ENCODE measurements at places on chromosomes 7 and 10.

- no peak for DNase-seq
These were observed 105.5 kb downstream of the TRIM24 start for GRCh38 chr7:138565451-138566114.

DNA sequence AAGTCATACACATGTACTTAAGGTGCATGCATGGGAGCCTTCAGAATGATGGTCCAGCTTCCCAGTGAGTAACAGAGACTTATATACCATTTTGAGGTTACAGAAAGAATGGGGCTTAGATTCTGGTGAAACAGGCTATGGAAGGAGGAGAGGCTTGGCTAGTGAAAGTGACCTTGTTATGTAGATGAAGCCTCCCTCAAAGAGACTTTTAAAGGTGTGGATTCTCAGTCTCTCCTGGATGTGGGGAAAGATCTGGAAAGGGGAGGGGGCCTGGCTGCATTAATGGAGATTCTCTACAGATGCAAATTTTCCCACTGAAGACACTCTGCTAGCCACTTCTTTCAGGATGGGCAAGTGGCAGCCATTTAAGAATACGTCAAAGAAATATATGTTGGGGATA is 5.5 kb downstream of the RASSF4 start:
- DNase-seq = no peak

- DNase-seq = no peak
These were observed 33.5 kb downstream of the FIGNL1 start for GRCh38 chr7:50416527-50417182.

GRCh38 chr10:5656737-5657579 is 9.4 kb downstream of the ASB13 start:
- DNase-seq = no peak

- no peak for DNase-seq
These were observed 259.1 kb downstream of the KLF6 start for GRCh38 chr10:3525832-3526449.

DNA sequence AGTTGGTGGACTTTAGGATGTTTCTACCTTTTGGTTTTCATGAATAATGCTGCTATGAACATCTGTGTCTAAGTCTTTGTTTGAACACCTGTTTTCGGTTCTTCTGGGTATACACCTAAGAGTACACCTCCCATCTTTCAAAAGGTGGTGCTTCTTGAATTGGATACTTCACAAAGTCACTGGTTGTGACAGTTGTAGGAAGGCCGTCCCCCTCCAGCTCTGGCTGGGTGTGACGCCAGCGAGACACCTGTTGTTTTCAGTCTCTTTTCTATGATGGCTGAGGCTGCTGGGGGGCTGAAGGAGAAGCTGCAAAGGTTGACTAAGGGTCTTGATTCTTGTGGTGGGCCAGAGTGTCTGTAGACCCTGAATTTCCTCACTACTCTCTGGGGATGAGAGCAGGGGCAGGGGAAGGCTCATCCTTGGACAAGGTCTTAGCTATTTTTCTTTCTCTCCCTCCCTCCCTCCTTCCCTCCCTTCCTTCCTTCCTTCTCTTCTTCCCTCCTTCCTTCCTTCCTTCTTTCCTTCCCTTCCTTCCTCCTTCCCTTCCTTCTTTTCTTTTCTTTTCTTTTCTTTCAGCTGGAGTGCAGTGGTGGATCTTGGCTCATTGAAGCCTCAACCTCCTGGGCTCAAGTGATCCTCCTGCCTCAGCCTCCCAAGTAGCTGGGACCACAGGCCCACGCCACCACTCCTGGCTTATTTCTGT is 5.6 kb downstream of the NEURL1 start:
- no peak for DNase-seq

GRCh38 chr7:107387128-107387527 is 82.7 kb upstream of the GPR22 start:
- DNase-seq = peak; percentile 81

- peak; percentile 71 for DNase-seq
These were observed 23.6 kb upstream of the VPS41 start for GRCh38 chr7:38932509-38933168.

DNA sequence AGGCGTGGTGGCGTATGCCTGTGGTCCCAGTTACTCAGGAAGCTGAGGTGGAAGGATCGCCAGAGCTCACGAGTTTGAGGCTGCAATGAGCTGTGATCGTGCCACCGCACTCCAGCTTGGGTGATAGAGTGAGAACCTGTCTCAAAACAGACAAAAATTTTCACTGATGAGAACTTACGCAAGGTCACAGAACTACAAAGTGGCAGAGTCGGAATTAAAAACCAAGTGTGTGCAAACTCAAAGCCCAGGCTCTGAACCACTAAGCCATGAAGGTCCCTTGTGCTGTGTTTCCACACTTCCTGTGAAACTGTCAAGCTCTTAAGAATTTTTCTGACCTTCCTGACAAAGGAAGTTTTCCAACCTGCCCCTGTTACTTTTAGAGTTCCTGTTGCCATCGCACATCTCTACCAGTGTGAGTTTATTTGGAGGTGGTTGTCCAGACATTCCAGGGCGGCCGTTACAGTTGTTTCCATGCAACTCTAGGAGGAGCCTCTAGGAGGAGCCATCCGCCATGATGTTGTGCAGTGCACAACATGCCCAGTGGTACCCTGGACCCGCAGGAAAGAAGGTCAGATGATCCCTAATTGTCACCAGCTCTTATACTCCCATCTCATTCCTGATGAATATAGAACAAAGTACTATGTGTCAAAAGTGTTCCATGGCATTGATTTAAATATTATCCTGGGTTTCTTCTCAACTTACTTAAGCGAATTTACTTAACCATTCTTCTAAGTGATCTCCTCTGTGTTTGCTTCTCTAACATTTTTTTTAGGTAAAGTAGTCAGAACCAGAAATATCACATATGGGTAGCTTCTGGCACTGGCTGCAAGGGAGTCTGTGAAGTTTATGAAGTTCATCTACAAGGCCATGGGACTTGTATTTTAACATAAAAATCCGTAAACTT is 49.0 kb upstream of the LYZL1 start:
- peak; percentile 15 for DNase-seq

GRCh38 chr10:129968853-129969183 is 4.7 kb upstream of the EBF3 start:
- DNase-seq = peak; percentile 85

DNA sequence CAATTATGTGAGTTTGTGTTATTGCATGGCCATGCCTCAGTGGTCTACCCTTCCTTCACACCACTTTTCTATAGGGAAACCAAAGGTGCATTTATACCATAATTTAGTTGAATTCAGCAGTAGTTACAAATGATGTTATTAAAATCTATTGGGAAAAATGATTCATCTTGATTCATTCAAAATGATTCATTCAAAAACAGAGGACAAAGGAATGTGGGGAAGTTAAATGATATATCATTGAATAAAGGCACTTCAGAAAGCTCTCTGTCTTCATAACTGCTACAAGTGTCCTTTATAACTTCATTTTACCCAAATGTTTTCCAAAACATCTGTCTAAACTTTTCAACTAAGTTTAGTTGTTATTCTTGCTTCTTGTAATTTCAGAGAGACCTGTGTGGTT is 722.9 kb downstream of the GRM8 start:
- DNase-seq = no peak

GRCh38 chr7:17554341-17555015 is 256.0 kb downstream of the AHR start:
- no peak for DNase-seq

GRCh38 chr7:38709123-38709522 is 78.0 kb upstream of the AMPH start:
- no peak for DNase-seq

- no peak for DNase-seq
These were observed 81.6 kb downstream of the PRKAG2 start for GRCh38 chr7:151795168-151795811.

DNA sequence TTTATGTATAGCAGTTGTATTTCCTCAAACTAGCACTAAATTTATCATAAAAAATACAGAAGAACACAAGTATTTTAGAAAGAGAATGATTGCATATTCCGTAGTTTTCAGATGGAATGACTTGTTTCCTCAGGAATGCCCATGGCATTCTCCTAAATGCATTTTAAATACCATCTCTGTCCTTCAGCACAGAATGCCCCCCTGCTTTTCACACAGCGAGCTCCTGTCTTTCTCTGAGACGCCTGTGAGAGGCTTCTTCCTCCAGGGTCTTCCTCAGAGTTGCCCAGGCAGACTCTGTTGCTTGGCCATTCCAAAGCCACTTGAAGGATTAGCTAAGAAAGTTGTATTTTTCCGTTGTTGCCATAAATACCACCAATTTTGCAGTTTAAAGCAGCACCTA is 10.1 kb downstream of the LANCL2 start:
- DNase-seq = no peak

GRCh38 chr7:7327423-7327822 is 145.1 kb downstream of the C1GALT1 start:
- DNase-seq = peak; percentile 75

DNA sequence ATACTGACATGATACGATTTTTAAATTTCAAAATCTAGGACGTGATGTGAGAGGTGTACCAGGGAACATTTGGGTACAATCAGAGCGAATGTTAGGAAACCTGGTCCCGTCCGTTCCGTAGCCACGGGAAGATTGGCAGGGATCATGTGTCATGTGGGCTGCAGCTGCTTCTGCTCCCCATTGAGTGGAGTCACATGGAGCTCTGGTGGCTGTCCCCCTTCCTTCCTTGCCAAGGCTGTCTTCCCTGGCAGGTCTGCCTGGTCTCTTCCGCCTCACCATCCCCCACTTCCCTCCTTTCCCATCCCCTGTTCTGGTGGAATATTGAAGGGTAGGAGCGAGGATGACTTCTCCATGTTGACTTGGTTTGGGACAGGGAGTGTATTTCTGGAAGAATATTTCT is 33.8 kb upstream of the FAM180A start:
- DNase-seq = no peak

GRCh38 chr7:101402081-101402779 is 39.6 kb downstream of the COL26A1 start:
- DNase-seq = no peak

GRCh38 chr10:29607576-29607975 is 27.2 kb downstream of the SVIL start:
- no peak for DNase-seq

- DNase-seq = no peak
These were observed 172.6 kb upstream of the NRP1 start for GRCh38 chr10:33506838-33507661.

GRCh38 chr10:22556774-22557173 is 157.6 kb downstream of the PIP4K2A start:
- DNase-seq = no peak

GRCh38 chr10:14450041-14450491 is 119.3 kb upstream of the FRMD4A start:
- DNase-seq = no peak

DNA sequence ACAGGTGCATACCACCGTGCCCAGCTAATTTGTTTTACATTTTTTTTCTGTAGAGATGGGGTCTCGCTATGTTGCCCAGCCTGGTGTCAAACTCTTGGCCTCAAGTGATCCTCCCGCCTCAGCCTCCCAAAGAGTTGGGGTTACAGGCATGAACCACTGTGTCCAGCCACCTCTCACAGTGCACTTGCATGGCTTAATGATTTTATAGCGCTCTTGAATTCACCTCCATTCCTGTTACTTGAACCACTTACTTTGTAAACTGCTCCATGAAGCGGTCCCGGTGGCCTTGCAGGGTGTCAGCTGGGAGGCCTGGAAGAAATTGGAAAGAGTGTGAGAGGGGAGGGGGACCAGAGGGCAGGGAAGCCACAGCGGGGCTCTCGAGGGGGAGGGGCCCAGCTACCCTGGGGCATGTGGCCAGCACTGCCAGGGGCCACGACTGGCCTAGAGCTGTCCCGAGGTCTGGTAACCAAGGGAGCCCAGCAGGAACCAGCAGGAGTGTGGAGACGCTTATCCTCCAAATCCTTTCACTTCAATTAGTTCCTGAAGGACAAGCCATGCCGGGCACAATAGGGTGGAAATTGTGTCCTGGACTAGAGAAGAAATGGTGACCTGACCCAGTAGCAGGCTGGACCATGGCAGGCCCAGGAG is 76.0 kb downstream of the SPDYE5 start:
- DNase-seq = no peak

GRCh38 chr10:103612462-103613365 is 119.2 kb downstream of the NEURL1 start:
- DNase-seq = no peak

DNA sequence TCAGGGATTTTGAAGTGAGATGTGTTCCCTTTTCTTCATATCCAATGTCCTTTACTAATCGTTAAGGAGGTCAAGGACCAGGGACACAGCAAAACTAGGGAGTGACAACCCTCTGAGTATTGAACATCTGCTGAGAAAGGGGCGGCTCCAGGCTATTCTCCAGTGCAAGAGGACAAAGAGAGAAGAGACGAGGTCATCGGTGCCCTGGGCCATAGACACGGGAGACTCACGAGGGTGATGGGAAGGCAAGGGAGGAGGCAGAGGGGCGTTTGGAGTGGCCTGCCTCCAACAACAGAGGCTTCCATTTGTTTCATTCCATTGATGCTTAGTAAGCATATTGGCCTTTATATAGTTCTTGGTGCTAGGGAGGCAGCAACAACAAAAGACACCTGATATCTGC is 268.4 kb downstream of the CXCL12 start:
- no peak for DNase-seq

DNA sequence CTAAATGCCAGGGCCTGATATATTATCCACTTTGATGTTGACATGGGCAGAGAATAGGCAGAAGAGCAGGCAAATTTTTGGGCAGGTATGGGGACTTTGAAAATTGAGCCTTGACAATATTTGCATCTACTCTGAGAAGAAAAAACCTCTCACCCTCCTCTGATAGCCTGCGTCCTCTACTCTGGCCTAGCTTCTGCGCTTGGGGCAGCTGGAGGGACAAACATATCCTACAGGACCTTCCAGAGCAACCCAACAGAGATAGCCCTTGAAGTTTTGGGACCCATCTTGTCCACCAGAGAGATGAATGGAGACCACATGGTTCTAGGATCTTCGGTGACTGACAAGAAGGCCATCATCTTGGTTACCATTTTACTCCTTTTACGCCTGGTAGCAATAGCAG is at the start of gene TAS2R60:
Gene TAS2R60, plus strand, starts transcription at position 301 of the 400 bp plus-strand sequence. Its CDS starts 0 bp downstream, at position 301.
- DNase-seq = no peak

DNA sequence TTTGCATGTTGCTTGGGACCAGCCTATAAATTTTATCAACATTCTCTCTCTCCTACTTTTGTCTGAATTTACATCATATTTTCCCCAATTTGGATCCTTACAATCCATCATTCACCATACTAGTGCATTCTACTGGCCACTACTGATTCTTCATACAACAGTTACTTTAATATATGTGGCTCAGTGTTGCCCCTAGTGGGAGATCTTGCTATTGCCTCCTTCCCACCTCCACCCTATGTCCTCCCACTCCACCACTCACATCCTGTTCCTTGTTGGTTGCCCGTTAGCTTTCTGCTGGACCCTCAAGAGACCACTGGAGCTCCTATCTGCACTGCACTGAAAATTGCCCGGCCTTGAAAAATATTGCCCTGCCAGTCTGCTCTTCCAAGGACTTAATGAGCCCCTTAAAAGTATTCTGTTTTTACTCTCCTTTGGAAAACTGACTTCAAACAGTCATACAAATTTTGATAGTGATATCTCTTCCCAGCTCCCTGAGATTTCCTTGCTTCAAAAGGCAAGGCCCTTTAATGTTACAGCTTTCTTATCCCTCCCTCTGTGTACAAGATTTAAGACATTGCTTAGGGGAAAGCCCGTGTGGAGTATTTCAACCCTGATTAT is 243.2 kb upstream of the TMEM229A start:
- DNase-seq = peak; percentile 56
